Activated CD4-positive, alpha-beta T cell treated with anti-CD3 and anti-CD28 coated beads for 24 hours (primary cell): ENCODE measurements at places on chromosomes 6 and 20.
A peak's percentile ranks its signal among the peaks of the same experiment; 100 is the strongest.

- DNase-seq, result no peak
Measured at GRCh38 chr20:62233684-62234083, 4.6 kb upstream of the OSBPL2 start.

GRCh38 chr6:144148886-144149285, 1.4 kb upstream of the STX11 start:
- DNase-seq, result no peak

DNA sequence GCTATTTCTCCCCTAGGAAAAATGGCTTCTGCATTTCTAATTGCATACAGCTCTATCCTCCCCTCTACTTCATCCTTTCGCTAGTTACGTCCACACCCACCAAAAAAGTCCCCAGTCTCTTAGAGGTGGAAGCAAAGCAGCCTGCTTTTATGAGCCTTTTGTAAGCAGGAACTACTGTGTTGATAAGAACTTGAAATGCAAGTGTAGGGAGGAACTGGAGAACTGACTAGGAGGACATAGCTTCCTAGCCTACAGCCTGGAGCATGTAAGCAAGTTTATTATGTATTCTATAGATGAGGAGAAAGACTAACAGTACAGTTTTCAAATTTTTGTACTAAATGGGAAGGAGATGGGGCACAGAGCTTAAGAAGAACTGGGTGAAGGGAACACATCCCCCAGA, 10.3 kb downstream of the ARHGAP18 start:
- no peak for DNase-seq

GRCh38 chr20:2745060-2745910, 52.7 kb downstream of the EBF4 start:
- DNase-seq, result no peak

GRCh38 chr6:3209114-3210023, 18.1 kb downstream of the TUBB2B start:
- peak; percentile 52 for DNase-seq

DNA sequence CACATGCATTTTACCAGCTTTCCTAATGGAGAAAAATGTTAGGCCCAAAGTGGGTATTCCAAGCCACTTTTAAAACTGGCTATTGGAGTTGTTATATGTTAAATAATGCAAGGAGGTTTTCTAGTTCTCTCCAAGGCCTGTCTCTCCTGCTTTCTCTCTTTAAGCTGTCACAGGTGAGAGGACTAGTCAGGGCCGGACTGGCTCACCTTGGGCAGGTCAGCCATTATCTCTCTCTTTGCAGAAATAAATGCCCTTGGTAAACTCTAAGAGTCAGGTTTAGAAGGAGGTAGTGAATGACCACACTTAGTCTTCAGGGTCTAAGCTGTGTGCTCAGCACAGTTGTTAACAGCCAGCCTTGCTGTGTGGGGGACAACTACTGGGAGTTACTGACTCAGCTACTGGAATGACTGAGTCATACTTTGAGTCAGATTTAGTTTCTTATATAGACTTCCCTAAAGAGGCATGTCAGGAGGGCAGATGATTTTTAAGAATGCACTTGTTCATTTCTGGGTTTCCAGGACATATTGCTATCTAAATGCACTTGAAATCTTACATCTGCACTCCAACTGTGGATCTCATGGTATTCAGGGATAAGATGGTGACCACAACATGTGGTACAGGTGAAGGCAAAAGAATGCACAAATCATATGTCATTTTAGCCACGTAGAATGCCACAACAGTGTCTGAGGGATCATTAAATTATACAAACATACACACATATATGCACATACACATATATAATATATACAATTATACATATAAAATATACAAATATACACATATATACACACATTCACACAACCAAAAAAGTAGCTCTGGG, 719.4 kb downstream of the EPM2A start:
- no peak for DNase-seq

GRCh38 chr20:36645998-36646397, at the start of gene SLA2:
Gene SLA2, minus strand, starts transcription at chr20:36646196. Its CDS starts 4,861 bp downstream, at chr20:36641335.
- peak; percentile 44 for DNase-seq

DNA sequence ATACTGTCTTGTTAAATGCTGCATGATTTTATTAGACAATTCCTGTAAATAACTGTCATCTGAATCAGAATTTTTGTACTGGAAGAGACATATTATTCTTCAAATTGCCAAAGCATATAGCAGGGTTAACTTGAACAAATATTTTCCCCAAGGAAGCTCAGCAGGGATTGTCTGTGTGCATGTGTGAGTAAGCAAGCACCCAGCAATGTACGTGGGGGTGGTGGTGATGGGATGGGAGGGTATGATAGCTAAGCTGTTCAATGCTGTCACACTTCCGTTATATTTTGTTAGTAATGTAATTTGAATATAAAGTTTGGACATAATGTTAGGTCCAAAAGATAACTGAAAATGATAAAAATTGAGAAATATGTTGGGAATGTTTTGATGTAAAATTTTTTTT, 118.1 kb downstream of the MYB start:
- DNase-seq, result no peak

DNA sequence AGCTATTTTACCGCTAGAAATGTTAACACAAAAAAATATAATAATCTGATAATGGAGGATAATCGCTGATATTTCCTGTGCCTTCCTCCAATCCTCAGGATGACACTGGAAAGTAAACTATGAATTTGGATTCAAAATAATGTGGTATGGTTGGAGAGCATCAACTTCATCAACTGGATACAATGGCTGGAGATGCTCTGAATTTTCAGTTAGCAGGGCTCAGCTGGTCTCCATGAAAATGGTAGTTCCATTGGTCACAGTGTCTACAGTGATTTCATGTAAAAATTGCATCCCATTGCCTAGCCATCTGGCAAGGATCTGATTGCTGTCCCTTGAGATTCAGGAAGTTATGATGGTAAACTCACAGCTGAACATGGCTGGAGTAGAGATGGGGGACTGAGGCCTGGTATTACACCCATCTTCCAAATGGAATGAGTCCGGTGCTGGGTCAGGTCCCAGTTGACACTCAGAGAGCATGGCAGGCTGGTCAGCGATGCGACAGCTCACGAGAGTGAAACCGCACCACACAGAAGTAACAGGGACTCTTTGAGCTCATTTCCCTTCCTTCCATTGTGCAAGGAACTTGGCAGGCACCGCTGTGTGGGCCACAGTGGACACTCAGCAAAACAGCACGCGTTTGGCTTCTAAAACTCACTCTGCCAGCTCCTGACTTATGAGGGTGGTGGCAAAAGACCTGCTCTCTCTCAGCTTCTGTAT, 142.4 kb upstream of the TNFAIP3 start:
- no peak for DNase-seq

GRCh38 chr6:110331816-110332215, 26.3 kb downstream of the METTL24 start:
- DNase-seq, result no peak

DNA sequence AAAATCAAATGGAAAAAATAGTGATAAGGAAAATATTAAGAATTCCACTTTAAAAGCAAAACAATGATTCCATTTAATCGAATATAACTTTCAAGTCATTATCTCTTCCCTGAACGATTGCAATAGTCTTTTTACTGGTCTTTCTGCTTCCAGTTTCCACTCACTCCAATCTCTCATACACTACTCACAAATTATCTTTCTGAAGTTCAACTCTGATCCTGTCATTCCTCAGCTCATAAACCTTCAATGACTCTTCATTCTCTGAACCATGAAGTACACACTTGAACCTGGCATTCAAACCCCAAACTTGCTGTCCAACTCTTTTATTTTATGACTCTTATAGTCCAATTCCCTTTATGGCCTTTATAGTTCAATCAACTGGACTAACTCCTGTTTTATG, 304.1 kb upstream of the TCF21 start:
- DNase-seq, result no peak

DNA sequence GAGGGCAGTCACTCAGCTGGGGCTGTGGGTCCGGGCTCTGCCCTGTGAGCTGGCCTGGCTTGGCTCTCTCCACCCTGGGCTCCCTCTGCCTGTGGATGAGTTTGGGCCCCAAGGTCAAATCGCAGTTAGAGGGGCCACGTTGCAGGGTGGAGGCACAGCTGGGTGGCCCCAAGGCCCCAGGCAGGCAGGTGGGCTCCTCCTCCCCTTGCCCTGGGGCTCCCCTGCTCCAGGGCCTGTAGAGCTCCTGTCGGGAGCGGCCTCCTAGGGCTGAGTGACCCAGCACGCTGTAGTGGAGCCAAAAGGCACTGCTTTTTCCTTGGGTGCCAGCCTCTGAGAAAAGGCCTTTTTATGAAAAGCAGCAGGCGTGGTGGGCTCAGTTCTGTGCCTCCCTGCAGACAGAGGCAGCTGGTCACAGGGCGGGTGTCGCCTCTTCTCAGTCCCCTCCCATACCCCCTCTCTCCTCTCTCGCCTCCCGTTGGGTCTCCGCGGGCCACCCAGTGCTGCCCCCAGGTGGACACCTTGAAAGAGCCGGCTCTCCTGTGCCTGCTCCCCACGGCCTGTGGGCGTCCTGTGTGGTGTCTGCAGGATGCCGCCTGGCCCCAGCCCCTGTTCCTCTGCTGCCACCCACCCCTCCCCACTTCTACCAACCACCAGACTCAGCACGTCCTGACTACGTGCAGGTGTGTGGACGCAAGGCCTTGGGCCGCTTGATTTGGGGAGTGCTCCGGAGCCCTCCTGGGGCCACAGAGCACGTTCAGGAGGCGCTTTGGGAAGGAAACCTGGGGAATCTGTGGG, 13.2 kb downstream of the SS18L1 start:
- peak; percentile 55 for DNase-seq

DNA sequence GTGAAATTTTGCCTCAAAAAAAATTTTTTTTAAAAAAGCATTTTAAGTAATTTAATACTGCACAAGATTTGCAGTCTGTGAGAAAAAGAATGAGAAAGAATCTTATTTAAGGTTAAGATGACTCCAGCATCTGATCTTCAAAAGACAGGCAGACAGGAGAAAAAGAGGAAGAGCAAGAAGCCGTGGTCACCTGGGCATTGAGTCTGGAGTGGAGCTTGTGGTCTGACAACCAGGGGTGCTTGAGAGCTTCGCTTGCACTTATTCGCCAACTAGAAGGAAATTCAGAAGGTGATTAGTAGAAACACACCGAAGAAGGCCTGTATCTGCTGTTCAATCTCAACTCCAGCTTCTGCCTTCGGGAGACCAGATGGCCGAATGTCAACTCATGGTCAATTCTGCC, 75.9 kb downstream of the MYLK4 start:
- no peak for DNase-seq

DNA sequence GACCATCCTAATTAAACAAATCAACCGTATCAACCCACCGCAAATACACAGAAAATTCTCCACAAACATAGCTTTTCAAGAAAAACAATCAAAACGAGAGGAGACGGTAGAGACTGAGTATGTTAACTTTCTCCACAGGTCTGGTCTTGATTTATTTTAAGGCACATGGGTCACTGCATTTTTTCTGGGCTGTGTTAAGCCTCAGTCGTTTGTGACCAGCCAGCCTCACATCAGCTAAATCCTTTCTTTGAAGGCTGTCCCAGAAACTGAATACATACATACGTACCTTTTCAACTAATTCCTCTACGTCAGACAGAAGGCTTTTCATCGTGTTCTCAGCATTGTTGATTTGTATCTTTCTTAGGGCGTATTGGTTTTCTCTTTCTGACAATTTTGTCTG, 69.4 kb downstream of the LAMA4 start:
- DNase-seq, result no peak

GRCh38 chr6:106097411-106098231, 11.5 kb downstream of the PRDM1 start:
- DNase-seq, result no peak

DNA sequence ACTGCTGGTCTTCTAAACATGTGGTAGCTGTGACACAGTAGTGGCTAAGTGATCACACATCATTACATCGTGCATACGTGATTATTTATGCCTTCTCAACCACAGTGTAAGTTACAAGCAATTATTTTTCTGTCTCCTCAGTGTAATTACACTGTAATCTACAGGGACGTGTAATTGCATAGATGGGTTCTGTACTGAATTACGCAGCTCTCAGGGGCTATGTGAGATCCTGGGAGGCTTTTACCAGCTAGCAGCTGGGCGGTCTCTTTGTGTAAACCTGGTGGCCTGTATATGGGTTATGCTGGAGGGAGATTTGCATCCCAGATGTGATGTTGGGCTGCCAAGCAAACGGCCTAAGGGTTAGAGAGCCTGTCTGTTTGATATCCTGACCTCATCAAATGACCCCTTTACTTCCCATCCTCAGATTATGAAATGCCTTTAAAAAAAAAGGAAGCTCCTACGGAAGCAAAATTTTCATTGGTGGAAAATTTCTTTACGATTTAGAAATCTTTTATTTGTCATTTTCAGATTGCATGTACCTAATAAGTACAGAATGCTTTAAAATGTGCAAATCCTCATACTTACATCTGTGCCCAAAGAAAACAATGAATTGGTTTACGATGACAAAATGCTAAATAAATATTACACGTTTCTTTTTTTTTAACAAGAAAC, 402.8 kb upstream of the JAG1 start:
- DNase-seq, result no peak

DNA sequence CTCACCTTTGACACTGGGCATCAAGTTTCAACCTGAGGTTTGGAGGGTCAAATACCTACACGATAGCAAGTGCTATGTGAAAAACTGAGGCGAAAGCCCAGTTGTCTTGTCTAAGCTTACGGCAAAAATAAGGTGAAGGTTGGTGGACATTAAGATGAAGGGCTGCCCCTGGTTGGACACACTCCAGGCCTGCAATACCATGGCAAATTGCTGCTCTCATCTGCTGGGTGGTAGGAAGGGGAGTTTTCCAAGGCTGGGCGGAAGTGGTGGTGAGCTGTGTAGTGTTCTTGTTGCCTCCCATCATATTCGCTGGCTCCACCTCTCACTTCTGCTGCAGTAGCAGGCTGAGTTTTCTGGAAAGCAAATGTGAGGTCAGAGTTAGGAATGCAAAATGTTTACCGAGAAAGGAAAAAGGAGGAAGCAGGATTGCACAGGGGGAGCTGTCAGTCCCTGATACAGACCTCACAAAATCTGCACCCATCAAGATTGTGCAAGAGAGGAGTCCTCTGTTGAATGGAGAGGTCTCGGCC, 33.7 kb downstream of the SCP2D1 start:
- DNase-seq, result no peak

- DNase-seq, result no peak
Measured at GRCh38 chr20:23200914-23201313, 114.8 kb upstream of the CD93 start.

GRCh38 chr6:170445487-170445886, 107.6 kb downstream of the PSMB1 start:
- no peak for DNase-seq

DNA sequence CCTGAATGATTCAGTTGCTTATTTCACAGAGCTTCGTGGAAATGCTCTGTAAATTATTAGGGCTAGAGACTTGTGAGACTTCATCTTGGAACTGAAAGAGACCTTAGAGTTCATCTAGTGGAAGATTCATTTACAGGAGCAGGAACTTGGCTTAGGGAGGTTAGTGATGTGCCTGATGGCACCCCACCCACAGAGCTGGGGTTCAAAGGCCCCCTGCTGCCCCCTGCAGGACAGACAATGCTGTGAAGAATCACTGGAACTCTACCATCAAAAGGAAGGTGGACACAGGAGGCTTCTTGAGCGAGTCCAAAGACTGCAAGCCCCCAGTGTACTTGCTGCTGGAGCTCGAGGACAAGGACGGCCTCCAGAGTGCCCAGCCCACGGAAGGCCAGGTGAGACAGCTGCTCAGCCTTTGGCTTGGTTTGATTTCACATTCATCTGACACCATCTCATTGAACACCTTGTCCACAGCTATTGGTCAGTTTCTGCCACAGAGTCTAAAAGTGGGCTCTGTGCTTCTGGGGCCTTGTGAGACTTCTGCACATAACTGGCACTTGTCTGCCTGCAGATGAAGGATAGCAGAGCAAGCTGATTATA, 25.1 kb downstream of the MYBL2 start:
- DNase-seq, result peak; percentile 41
